ENCODE measurements at places on chromosomes 3 and 15.

GRCh38 chr3:36596419-36596818 lies 167.9 kb downstream of the DCLK3 start:
- DNase-seq: no peak

DNA sequence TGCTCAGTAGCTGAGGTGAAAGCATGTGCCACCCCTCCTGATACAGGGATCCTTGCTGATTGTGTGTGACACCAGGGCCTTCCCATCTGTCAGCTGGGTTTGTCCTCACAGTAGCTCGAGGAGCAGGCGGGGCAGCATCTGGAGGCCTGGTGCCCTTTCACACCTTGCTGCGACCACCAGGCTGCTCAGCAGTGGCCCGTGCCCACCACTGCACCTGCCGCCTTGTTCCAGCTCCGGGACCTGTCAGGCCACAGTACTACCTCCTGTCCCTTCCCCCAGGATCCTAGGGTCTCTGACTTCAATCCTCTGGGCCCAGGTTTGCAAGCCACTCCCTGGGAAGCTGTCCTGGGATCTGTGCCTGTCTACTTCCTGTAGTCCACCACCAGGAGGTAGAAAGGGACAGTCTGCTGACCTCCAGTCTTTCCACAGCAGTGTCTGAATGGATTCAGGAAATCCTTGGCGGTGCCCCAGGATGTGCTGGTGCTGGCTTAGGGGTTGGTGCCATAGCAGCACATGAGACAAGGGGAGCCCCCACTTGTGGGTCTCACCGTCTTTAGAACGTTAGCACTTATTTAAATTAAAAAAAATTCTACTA lies 27.5 kb downstream of the APBA2 start:
- DNase-seq: peak; percentile 1

- DNase-seq: no peak
These were observed 55.0 kb downstream of the GOLIM4 start for GRCh38 chr3:168040607-168041208.

GRCh38 chr3:126630020-126630419 lies 24.9 kb downstream of the TXNRD3 start:
- no peak for DNase-seq

- DNase-seq: no peak
These were observed 386.3 kb downstream of the EPHB1 start for GRCh38 chr3:135181408-135181807.

DNA sequence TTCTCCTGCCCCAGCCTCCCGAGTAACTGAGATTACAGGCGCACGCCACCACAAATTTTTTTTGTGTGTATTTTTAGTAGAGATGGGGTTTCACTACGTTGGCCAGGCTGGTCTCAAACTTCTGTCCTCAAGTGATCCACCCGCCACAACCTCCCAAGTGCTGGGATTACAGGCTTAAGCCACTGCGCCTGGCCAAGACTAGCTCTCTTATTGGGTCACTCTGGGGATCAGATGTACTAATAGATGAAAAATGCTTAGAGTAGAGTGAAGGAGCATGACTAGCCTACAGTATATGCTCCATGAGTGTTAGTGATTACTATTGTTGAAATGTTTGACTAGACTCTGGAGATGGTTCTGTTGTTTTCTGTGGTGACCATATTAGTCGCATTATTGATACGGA lies 21.8 kb downstream of the RARB start:
- no peak for DNase-seq

DNA sequence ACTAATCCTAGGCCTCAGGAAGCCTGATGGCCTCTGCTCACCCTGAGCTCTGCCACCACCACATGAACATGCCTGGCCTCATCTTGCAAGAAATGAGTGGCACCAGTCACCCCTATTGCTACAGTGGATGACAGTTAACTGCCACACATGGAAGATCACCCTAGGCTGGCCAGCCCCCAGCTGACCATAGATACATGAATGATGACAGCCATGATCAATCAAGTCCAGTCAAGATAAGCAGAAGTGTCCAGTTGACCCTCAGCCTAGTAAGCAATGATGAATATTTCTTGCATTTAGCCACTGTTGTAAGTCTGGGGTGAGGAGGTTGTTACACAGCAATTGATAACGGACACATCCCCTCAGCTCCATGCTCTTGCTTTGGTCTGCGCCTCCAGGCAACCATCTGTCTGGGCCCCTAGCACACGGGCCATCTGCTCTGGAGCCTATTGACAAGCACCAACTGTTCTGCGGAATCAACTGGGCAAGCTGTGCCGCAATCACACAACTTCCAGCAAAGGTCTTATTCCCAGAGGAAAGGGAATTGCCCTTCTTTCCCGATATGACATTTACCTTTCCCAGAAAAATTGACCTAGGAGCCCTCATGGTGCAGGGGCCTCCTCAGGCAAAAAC lies 2.2 kb upstream of the LYZL4 start:
- no peak for DNase-seq

DNA sequence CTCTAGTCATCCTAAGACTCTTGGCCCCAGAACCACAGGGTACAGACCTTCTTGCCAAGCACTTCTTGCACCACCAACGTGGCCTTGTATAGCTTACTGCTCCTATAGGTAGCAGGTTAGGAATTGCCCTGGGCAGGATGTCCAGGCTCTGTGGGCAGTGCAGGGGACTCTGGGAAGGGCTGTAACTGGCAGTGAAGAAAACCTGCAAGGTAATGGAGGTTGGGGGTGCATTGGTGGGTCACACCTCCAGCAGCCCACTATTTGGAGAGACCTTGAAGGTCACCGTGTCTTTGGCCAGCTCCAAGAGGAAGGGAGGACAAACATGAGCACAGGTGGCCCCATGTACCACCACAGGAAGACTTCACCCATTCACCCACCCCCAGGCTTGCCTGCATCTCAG lies 21.3 kb upstream of the XYLB start:
- no peak for DNase-seq

- no peak for DNase-seq
These were observed 58.0 kb upstream of the MBNL1 start for GRCh38 chr3:152210697-152211096.

DNA sequence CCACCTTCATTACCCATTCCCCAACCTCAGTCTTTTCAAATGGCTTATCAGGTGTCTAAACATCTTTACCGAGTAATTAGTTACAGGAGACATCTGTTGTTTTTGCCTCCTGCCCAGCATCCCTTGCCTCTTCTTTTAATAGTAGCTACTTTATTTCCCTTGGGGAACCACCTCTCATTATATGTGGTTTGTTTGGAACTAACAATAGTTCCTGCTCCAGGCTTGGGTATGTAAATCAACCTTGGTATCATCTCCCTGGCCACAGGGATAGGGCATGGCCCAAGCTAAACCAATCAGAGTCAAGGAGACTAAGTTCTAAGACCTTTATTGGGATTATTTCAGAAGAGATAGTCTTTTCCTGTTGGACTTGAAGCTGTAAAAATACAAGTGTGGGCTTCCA lies 76.6 kb downstream of the ETV5 start:
- no peak for DNase-seq

GRCh38 chr15:40511472-40512133 lies 40.8 kb downstream of the CHST14 start:
- DNase-seq: peak; percentile 85

- no peak for DNase-seq
These were observed 3.9 kb upstream of the UCN2 start for GRCh38 chr3:48567500-48567899.

- DNase-seq: no peak
These were observed 206.2 kb upstream of the GRM7 start for GRCh38 chr3:6654670-6655069.

DNA sequence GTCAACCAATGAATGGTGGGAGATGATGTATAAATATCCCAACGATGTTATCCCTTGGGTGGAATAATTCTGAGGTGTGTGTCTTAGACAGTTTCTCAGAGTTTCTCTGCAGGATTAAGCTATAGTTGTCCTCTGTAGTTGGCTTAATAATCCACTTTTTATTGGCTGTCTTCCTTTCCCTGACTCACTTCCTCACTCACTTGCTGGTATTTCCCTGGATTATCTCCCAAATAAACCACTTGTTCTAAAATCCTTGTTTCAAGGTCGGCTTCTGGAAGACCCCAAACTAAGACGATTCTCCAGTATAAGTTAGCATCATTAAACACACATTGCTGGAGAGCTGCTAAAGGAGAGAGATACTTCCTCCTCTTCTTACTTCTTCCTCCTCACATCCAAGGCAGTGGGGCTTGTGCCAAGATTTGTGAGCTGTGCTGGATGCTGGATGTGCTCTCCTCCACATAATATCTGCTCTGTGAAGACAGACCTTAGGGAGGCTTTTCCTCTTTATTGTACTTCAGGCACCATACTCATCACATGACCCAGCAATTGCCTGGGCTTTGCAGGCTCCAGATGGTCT lies 22.5 kb upstream of the ROPN1 start:
- DNase-seq: no peak

GRCh38 chr3:20772869-20773268 lies 586.9 kb upstream of the SGO1 start:
- no peak for DNase-seq

- DNase-seq: no peak
These were observed 126.8 kb upstream of the ARHGEF3 start for GRCh38 chr3:56928379-56929068.

DNA sequence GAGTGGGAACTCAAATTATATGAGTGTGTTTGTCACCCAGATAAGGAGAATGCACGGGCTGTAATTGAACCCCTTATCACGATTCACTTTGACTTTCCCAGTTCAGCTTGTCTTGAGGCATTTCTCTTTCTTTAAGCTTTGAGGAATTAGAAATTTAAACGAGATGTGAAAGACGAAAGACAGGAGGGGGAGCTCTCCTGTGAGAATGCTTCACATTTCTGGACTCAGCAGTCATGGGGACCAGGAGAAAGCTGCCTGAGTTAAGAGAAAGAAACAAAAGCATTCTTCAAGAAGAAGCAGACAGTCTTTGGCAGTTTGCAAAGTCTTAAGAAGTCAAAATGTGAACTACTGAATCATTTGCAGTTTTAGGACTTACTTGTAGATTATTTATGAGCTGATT lies 205.6 kb downstream of the NECTIN3 start:
- DNase-seq: no peak

DNA sequence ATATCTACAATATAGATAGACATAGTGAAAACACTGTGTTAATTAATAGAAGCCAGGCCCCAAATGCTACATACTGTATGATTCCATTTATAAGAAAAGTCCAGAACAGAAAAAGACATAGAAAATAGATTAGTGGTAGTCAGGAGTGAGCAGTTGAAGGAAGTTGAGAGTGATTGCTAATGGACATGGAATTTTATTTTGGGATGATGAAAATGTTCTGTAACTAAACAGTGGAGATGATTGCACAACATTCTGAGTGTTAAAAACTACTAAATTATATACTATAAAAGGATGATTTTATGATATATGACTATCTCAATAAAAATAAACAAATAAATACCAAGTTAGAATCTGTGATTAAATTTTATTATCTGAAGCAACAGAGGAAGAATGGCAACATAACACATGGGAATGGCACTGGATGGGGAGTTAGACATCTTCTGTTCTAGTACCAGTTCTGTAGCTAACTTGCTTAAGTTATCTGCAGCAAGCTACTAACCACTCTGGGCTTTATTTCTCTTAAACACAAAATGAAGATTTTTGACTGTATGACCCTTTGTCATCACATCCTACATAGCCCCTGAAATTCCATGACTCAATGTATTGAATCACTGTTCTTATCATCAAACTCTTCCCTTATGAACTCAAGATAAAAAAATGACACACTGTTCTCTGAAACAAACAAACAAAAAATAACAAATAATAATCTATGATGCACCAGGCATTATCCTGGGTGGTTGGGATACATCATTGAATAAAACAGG lies 612.7 kb downstream of the TBL1XR1 start:
- DNase-seq: no peak

DNA sequence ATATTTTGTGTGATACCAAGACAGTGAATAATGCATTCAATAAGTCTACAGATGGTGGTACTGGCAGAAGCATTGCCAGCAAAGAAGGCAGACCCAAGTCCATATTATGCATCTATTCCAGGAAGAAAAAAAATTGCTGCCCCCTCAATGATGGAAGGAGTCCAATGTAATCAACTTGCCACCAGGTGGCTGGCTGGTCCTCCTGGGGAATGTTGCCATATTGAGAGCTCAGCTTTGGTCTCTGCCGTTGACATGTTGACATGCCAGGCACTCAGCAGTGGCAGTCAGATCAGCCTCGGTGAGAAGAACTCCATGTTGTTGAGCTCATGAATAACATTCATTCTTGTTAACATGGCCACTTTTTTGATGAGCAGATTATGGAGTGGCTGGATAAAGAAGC lies 298.5 kb downstream of the IGSF11 start:
- DNase-seq: no peak

DNA sequence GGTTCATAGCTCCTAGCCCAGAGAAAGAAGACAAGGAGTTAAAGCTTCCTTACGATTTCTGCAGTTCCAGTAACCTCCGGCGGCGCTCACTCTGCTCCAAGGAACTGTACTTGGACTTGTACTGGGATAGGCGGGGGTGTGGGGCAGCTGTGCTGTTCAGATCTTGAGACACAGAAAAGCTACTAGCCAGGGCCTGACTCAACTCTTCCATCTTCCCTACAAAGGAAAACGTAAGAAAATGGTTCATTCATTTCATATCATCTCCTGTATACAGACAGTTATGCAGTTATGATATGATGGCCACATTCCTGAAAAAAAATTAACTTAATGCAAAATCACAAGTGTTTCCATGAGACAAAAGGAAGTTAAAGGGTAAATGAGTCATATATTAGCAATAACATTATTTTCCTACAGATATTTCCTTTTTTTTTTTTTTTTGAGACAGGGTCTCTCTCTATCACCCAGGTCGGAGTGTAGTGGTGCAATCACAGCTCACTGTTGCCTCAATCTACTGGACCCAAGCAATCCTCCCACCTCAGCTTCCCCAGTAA lies 4.6 kb downstream of the SNUPN start:
- no peak for DNase-seq

DNA sequence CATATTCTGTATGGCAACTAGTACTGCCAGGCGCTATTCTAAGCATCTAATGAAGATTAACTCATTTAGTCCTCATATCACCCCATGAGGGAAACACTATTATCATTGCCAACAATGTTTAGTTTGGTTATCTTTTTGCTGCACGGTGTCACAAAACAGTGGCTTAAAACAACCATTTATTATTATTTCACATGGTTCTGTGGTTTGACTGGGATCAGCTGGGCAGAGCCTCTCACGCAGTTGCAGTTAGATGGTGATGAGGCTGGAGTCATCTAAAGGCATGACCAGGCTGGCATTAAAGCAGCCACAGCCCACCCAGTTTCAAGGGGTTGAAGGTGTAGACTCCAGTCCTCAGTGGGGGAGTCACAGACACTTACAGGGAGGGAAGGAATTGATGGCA lies 32.8 kb upstream of the RASA2 start:
- DNase-seq: no peak

DNA sequence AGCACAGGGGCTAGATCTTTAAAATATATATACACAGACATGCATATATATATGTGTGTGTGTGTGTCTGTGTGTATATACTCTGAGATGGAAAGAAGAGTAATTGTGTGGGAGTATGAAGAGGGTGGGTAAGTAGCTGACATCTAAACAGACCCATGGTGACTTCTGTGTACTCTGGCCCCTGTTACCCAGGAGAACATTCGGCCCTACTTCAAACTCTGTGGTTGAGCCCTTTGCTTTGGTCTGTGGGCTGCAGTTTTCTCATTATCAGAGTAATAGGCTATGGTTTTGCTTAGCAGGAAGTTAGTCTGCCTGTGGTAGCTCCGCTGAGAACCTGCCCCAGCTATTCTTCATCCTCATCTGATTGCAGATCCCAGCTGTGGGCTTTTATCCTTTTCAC lies 141.4 kb downstream of the RBPMS2 start:
- DNase-seq: no peak

GRCh38 chr3:191256405-191256804 lies 57.4 kb downstream of the OSTN start:
- no peak for DNase-seq

GRCh38 chr15:63089260-63090043 lies 32.2 kb upstream of the LACTB start:
- no peak for DNase-seq

Measured in posterior cingulate gyrus (tissue), 11 donors.